ENCODE measurements at places on chromosomes 7 and 10.

DNA sequence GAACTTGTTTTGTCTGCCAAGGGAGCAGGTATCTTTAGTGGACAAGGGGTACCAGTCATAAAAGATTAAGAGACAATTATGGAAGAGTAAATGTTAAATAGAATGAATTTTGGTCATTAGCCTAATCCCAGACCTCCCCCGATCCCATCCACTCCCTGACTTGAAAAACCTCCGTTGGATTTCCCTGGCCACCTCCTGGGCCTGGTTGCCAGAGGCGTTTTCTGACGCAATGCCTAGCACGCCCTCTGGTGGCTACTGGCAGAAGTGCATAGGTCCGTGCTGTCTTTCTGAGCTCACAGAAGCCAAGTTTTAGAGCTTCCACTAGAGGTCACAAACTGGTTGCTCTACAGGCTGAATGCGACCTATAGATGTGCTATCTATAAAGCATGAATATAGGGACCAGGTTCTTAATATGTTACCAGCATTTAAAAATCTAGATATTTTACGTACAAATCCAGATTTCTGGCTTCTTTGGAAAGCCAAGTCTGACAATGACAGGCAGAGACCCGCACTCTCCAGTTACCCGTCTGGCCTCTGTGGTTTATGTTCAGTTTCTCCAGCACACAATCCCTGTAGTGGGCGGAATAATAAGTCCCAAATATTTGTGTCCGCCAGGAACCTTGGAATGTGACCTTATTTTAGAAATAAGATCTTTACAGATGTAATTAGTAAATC lies 39.8 kb downstream of the SPOCK2 start:
- peak; percentile 86 for DNase-seq

GRCh38 chr10:5895804-5896203 lies 5.8 kb downstream of the FBH1 start:
- DNase-seq, result no peak

DNA sequence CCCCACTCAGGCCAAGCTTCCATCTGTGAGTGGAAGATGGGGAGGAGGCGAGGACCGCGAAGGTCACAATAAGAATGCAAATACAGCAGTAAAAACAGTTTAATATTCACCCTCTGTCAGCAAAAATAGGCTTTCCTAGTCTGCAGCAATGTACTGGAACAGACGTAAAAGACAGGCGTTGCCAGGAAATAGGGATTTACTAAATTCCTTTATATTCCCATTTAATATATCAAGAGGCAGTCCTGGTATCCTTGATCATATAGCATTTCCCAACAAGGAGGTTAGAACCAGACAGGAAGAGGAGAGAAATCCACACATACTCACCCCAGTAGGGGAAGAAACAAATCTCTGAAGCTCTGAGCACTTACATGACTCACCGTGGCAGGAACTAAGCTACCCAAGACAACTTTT lies 1054.9 kb upstream of the C7orf33 start:
- DNase-seq, result peak; percentile 73

- peak; percentile 36 for DNase-seq
Measured at GRCh38 chr7:102814025-102814471, 65.2 kb downstream of the FAM185A start.

DNA sequence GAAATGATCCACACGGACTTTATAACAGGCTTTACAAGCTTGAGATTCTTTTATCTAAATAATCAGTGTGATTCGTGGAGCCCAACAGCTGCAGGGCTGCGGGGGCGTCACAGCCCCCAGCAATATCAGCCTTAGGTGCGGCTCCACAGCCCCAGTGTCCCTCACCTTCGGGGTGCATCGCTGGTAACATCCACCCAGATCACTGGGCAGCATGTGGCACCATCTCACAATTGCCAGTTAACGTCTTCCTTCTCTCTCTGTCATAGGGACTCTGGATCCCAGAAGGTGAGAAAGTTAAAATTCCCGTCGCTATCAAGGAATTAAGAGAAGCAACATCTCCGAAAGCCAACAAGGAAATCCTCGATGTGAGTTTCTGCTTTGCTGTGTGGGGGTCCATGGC lies 155.6 kb downstream of the EGFR start:
- no peak for DNase-seq

DNA sequence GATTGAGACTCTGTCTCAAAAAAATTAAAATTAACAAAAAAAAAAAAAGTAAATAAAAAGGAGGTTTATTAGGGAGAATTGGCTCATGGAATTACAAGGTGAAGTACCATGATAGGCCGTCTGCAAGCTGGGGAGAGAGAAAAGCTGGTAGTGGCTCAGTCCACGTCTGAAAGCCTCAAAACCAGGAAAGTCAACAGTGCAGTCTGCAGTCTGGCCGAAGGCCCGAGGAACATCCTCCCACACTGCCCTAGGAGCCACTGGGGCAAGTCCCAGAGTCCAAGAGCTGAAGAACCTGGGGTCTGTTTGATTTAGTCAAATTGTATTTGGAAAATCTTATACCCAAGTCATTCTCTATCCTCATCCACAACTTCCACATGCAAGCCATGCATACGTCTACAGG lies 59.0 kb upstream of the RAB18 start:
- DNase-seq, result no peak

- DNase-seq, result no peak
Measured at GRCh38 chr10:17771017-17771416, 19.0 kb downstream of the TMEM236 start.

GRCh38 chr7:129271500-129272355 lies 46.9 kb downstream of the AHCYL2 start:
- DNase-seq, result peak; percentile 70

- no peak for DNase-seq
Measured at GRCh38 chr10:72523932-72524396, 101.9 kb downstream of the MICU1 start.

DNA sequence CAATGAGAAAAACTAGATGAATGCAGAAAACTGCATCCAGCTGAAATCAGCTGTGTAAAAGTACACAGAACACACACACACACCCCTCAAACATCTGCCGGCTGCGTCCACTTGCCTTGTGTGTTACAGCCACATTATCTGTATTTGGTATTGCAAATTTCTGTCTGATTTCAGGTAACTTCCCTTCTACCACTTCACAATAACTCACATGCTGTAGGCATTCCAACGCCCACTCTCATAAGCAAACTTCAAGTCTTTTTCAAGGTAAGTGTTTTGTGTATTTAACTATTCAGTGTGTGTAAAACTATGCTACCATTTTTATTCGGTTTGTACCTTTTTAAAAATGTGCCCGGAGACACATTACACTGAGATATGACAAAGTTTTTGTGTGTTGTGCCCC lies 594.2 kb downstream of the SORCS1 start:
- no peak for DNase-seq

DNA sequence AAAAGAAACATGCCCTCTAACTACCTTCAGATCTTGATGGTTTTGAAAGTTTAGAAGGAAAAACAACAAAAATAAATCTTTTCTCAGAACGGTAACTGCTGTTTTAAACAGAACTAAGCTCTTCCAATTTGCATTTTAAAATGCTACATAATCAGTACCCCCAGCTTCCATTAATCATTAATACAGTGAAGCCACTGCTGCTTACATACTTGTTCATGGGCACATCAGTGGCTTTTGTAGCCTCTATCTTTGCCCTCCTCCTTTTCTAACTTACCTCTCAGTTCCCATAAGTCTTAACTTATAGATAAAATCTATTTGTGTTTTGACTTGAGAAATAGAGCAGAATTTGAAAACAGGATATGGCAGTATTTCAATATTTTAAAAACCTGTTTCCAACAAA lies 109.1 kb downstream of the POLL start:
- DNase-seq, result no peak

DNA sequence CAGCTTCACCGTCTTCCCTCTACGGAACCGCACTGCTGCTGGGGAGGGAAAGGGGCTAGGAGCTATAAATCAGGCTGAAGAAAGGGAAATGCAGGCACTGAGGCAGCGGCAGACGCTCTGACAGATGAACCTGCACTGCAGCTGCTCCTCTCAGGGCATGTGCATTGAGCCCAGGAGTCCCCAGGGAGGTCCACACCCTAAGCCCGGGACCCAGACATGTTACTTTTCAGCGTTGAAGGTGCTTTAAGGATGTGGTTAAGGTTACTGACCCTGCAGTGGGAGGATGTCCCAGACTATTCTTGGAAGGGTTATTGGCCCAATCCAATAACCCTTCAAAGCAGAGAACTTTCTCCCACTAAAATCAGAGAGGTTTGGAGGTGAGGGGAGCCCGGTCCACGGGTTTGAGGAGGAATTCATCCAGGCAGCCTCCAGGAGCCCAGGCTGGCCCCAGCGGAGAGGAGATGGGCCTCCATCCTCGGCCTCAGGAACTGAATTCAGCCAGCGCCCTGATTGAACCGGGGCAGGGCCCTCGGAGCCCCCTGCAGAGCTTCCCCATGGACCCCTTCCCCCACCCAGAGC lies 75.4 kb downstream of the ADARB2 start:
- no peak for DNase-seq

GRCh38 chr10:69497611-69498390 lies 46.5 kb downstream of the TSPAN15 start:
- DNase-seq, result no peak

DNA sequence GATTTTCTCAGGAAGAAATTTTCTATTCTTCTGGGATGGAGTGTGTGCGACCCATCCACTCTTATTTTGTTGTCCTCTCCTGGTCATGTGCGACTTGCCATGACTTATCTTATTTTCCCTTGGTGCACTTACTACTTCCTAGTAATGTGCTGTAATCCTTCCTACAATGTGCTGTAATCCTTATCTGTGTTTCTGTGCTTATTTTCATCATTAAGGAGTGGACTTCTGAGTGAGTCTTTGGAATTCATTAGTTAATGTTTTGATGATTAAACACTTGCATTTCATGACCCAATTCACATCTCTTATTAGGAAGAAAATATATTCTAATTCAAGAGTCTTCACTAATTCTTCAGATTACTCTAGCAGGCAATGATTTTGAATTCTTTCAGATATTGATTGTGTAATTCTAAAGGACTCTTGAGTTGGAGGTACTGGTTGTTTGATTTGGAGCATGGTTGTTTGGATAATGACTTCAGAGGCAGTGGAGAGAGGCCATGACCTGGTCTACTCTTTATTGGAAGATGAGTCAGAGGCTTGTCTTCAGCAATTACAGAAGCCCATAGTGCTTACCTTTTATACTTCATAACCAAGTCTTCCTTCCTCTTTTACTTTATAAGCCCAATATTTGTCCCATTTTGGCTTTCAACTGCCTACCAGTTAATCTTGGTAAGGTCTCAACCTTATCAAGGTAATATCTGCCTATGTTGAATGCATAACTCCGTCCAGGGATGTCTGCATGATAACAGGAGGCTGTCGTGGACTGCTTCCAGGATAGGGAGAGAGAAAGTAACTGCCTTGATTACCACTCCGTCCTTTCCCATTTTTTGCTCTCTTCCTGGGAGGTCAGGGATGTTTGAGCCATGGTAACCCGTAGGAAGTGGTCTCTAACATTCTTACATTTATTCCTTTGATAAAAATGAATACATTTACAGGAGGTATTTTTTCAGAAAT lies 278.3 kb upstream of the SP8 start:
- DNase-seq, result no peak

GRCh38 chr7:74505471-74506324 lies 52.0 kb downstream of the GTF2IRD1 start:
- no peak for DNase-seq

- peak; percentile 91 for DNase-seq
Measured at GRCh38 chr10:101060951-101061623, 702 bp upstream of the KAZALD1 start.

DNA sequence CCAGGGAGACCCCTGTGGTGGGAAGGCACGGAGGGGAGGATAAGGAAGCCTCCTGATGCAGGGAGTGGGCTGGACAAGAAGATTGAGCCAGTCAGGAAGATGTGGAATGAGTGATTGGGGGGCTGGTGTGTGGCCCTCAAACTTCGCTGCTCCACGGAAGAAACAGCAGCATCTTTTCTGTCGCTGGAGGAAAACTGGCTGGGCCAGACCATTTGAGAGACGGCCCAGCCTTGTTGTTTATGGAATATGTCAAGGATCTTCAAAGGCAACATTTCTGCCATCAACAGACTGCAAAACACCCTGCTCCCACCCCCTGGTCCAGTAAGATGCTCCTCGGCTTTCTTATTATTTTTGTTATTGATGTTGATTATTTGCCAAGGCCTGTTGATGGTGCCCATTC lies 29.4 kb downstream of the PALD1 start:
- no peak for DNase-seq

GRCh38 chr7:114862406-114862805 lies 59.5 kb upstream of the MDFIC start:
- DNase-seq, result no peak

GRCh38 chr7:100825751-100826513 lies 1.4 kb downstream of the EPHB4 start:
- peak; percentile 63 for DNase-seq

DNA sequence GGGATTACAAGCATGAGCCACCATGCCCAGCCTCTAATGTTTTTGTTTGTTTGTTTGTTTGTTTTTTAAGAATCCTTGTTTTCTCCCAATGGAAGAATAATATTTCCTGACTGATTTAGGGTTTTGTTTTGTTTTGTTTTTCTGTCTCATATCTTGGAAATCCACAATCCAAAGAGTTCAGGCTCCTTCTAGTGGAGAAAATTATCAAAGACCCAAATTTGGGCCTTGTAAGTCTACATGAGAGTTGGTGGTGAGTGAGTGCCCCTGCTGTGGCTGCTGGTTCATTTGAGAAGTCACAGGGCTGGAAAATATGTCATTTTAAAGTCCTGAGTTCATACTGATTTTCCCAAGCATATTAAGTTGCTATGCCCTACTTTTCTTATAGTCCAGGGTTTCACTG lies 33.5 kb upstream of the KLHL7 start:
- peak; percentile 51 for DNase-seq

DNA sequence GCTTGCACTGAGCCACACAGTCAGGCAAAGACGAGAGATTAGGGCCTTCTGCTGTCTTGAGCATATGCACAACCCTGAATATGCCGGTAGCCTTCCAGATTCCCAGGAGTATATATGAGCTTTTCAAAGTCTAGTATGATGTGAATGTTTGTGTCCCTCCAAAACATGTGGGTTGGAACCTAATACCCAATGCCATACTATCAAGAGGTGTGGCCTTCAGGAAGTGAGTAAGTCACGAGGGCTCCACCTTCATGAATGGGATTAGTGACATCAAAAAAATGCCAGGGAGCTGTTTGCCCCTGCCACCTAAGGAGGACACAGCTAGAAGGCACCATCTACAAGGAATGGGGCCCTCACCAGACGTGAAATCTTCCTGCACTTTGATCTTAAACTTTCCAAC lies 105.2 kb downstream of the CH25H start:
- DNase-seq, result no peak

- DNase-seq, result no peak
Measured at GRCh38 chr10:23543691-23544380, 105.0 kb downstream of the OTUD1 start.

GRCh38 chr7:45410893-45411292 lies 163.3 kb upstream of the ADCY1 start:
- DNase-seq, result no peak

- peak; percentile 63 for DNase-seq
Measured at GRCh38 chr10:68516766-68517165, 10.6 kb downstream of the SLC25A16 start.

DNA sequence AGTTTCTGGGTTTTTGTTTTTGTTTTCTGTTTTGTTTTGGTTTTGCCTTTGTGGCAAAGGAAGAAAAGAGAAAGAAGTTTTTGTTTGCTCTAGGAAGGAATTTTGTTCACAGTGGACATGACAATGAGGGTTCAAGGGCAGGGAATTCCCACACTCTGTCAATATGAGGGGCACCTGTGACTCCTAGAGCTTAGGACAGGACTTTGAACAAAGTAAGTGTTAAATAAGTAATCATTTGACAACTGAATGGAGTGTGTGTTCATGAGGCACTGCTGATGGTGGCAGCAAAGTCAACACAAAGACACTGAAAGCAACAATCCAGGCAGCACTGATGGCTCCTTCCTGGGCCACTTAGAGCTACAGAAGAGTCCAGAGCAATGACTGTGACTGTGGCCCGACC lies 1381.1 kb upstream of the LRRTM3 start:
- no peak for DNase-seq

GRCh38 chr7:4028221-4028620 lies 653.9 kb upstream of the FOXK1 start:
- no peak for DNase-seq

Data from AG10803 (cell line).